Dermis microvascular lymphatic vessel endothelial cell (primary cell): ENCODE measurements at places on chromosomes 7 and 10.

GRCh38 chr7:20193873-20194272 lies 23.3 kb downstream of the MACC1 start:
- DNase-seq: no peak

GRCh38 chr10:6385665-6386064 lies 182.9 kb downstream of the PFKFB3 start:
- DNase-seq: no peak

GRCh38 chr7:37039131-37039749 lies 314.9 kb upstream of the AOAH start:
- no peak for DNase-seq

GRCh38 chr10:87775766-87776165 lies 42.3 kb downstream of the ATAD1 start:
- peak; percentile 60 for DNase-seq

DNA sequence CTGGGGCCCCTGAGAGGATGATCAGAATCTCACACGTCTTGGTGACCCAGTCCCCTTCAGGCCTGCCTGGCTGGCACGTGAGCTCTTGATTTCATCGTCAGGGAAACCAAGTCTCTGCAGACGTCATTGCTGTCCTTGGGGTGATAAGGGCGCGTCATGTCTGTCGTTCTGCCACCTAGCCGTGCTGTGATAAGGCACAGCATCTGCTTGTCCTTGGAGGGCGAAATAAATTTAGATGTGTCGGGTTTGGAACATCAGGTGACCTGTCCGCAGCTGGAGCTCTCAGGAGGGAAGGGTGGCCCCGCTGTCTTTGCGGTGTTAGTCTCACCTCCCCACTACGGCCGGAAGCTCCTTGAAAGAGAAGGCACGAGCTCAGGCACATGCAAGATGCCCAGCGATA lies 129.2 kb downstream of the GRK5 start:
- DNase-seq: no peak

- DNase-seq: no peak
These were observed 7.9 kb downstream of the ANTXRL start for GRCh38 chr10:46294641-46295220.

GRCh38 chr7:122301858-122302760 lies 2.4 kb downstream of the FEZF1 start:
- DNase-seq: no peak

DNA sequence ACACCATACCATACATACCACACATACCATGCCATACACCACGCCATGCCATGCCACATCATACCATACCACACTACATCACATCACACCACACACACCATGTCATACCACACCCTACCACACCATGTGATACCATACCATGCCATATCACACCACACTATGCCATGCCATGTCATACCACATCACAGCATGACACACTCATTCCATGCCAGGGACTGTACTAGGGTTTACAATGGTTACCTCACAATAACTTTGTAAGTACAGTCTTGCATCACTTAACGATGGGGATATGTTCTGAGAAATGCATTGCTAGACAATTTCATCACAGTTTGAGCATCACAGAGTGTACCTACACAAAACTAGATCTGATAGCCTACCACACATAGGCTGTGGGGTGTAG lies 14.5 kb downstream of the PYROXD2 start:
- DNase-seq: no peak

DNA sequence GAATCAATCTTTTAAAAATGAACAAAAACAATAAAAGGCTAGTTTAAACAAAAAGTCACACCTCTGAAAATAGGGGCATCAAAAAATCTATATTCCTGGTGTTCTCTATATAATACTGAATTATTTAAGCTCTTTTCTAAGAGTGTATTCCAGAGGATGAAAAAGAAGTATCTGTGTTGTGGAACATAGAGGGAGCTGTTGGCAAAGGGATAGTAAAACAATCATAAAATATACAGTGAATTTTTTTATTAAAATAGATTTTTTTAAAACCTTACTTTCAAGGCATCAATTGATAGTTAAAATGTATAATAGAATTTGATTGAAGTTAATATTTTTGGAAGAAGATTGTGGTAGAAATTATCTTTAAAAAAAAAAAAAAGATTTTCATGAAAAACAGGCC lies 1409.1 kb upstream of the CELF2 start:
- no peak for DNase-seq

DNA sequence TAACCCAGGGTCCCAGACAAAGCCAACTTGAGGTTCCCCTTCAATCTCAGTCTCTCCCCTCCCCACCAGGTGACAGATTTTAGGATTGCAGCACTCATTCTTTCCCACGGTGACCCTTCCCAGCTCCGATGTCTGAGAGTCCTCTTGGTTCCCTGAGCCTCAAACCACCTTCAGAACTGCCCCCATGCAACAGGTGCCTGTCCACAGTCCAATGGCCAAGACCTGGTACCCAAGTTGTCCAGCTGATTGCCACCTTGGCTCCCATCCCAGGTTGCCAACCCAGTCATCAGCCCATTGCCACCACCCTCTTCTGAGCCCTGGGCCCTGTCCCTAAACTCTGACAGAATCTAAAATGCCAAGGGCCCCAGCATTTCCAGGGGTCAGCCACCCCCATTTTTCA lies 53.5 kb downstream of the SLIT1 start:
- DNase-seq: no peak
